ENCODE measurements at places on chromosomes 4 and X.

GRCh38 chrX:153641627-153642026 lies 5.4 kb upstream of the DUSP9 start:
- DNase-seq, result no peak

- no peak for DNase-seq
These were observed 1065.7 kb upstream of the FTHL17 start for GRCh38 chrX:32137525-32137924.

DNA sequence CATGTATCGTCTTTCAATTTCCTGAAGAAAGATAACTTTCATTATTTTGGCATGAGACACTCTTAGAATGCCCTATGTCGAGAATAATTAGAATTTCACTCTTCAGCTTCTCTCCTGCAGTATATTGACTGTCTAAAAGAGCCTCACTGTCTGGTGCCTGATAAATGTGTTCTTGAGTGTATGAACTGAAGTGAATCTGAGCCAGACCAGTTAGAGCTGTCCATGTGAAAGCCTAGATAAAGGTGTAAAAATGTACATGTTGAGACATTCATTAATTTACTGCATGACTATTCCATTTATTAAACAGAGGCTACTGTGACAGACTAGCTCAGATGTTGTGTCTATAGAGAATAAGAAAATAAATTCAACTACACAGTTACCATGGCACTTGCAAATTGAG lies 283.2 kb downstream of the PCDH18 start:
- no peak for DNase-seq

GRCh38 chrX:41145920-41146608 lies 60.8 kb downstream of the USP9X start:
- no peak for DNase-seq

- no peak for DNase-seq
These were observed 1.3 kb downstream of the NFKB1 start for GRCh38 chr4:102502543-102502818.

- no peak for DNase-seq
These were observed 95.0 kb downstream of the GEMIN8 start for GRCh38 chrX:13934731-13935130.

DNA sequence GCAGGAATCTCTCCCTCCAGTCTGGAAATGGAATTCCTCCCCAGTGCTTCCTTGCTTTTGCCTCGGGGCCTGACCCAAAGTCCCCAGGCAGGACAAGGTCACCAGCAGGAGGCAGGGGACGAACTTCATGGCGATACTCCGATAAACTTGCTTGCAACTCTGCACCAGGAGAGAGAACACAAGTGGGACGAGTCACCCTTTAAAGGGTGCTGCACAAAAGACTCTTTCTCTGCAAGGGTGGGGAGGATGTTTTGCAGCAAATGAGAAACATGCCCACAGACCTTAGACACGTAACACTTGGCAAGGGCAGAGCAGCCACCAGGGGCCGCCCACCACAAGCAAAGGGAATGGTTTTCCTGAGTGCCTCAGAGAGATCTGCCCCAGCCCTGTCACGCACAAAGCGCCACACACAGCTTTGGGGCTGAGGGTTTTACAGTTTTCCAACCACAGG lies at the start of gene FGFBP2:
TSS of gene FGFBP2 (minus strand) at position 175 of the 451 bp plus-strand sequence. CDS start at position 129, 46 bp downstream.
- DNase-seq, result no peak

GRCh38 chr4:139279760-139280620 lies at the start of gene MGARP:
Gene MGARP, minus strand, starts transcription at chr4:139280225. Its CDS starts 67 bp downstream, at chr4:139280158.
- DNase-seq, result no peak

Data from left lobe of liver (tissue), 2 donors.